Activated CD4-positive, alpha-beta T cell treated with anti-CD3 and anti-CD28 coated beads for 4 hours (primary cell): ENCODE measurements at places on chromosomes 7 and 10.
A peak's percentile ranks its signal among the peaks of the same experiment; 100 is the strongest.

- peak; percentile 40 for DNase-seq
These were observed 4.8 kb downstream of the ELOVL3 start for GRCh38 chr10:102230861-102231356.

- DNase-seq = no peak
These were observed 94.9 kb downstream of the CHST15 start for GRCh38 chr10:123998197-123999141.

GRCh38 chr10:11113156-11113555 lies 95.5 kb downstream of the CELF2 start:
- DNase-seq = peak; percentile 36

- DNase-seq = no peak
These were observed 4.2 kb downstream of the GLRX3 start for GRCh38 chr10:130140425-130140824.

DNA sequence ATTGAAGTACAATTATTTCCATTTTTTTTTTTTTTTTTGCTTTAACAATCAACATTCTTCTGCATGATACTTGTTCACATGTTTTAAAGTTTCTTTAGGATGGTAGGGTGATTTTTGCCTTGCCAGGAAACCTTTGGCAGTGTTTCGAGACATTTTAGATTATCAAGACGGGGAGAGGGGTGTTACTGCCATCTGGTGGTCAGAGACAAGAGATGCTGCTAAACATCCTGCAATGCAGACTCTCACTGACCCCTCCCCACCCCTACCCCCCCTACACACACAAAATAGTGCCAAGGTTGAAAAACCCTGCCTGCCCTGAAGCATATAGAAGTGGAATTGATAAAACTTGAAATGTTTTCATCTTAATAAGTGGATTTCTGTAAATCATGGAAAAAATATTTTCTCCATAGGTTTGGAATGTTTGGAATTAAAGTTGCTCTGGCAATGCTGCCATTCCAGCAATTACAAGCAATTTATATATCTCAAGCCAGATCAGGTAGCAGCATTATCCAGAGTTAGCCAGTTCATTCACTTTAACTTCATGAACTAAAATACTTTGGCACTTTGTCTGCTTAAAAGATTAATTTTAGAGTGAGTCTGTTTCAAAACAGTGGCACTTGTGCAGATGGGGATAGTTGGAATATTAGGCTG lies 62.1 kb downstream of the SDHAF3 start:
- peak; percentile 46 for DNase-seq

DNA sequence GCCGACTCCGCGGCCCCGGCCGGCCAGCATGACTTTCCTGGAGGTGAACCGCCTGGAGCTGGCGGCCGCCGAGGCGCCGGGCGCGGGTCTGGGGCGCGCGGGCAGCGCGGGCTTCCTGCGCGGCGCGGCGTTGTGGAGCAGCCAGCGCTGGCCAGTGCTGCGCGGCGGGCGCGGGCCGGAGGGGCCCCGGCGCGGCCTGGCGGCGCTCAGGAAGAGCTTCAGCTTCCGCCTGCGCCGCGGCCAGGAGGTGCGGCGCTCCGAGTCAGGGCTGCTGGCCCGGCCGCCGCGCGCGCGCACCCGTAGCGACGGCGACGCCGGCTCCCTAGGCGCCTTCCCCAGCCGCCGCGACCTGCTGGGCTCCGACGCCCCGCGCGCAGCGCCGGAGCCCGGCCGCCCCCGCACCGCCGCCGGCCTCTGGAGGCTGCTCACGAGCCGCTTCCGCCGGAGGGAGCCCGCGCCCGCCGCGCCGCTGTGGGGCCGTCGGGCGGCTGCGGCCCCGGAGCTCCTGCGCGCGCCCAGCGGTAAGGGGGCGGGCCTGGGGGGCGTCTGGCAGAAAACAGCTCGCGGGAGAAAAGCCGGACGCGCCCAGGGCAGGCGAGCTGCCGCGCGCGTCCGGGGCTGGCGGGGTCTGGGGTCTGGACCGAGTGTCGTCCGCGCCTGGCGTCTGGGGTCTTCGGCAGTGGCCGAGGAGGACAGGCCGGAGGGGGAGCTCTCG lies 29.0 kb downstream of the AGAP3 start:
- peak; percentile 31 for DNase-seq

DNA sequence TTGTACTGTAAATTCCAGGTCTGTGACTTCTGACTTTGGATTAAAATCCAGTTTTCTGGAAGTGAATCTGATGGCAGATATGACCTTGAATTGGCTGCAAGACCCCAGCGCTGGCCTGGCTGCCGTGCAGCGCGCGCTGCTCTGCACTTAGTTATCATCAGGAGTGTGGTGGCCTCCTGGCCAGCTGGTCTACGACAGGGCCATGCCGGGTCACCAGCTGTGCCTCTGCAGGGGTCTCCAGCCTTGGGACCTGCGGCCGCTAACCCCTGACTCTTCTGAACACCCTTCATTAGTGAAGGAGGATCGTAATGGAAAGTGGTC lies 190.7 kb upstream of the SH2B2 start:
- no peak for DNase-seq

GRCh38 chr7:21960922-21961321 lies 15.2 kb upstream of the CDCA7L start:
- DNase-seq = no peak

- no peak for DNase-seq
These were observed 22.6 kb upstream of the DDX50 start for GRCh38 chr10:68878496-68878895.

DNA sequence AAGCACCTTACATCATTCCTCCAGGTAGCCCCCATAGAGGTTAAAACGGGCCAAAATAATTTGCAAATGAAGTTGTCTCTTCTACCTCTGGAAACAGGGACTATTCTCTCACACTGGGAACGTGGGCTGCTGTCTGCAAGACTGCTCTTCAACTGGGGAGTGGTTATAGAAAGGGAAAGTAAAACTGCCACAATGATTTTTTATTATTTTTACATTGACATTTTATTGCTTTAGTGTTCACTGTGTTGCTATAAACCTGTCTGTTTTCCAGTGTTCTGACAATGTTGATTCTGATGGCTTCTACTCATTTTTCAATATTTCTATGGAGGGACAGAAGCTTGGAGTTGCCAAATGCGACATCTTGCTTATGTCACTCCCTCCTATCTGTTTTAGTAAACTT lies 115.1 kb upstream of the ANTXRL start:
- DNase-seq = no peak

GRCh38 chr10:63166742-63167258 lies 33.7 kb downstream of the NRBF2 start:
- peak; percentile 32 for DNase-seq

DNA sequence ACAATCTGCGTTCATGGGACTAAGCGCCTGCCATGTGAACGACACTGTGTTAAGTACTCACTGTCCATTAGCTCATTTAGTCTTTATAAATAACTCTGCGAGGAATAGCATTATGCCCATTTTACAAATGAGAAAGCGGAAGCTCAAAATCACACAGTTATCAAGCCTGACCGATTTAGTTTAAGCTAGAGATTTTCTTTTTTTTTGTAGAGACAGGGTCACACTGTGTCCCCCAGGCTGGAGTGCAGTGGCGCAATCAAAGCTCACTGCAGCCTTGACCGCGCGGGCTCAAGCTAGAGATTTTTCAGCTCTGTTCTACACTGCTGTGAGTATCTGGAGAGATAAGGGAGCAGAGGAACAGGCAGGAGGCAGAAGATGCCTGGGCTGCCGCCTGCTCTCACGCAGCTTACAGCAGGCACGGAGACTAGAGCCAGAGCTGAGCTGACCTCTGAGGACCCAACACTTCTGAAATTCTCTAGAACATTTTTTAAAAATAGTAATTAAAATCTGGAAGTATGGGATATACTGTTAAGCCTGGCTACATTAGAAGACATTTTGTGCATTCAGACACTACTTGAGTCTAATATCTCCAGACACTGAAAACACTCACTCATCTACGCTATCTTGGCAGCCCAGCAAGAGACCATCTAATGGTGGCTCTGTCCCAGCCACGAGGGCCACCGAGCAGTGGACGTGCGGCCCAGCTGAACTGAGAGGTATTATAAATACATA lies 38.7 kb downstream of the GNA12 start:
- DNase-seq = no peak

GRCh38 chr10:78721231-78721630 lies 347.5 kb upstream of the ZMIZ1 start:
- DNase-seq = no peak

DNA sequence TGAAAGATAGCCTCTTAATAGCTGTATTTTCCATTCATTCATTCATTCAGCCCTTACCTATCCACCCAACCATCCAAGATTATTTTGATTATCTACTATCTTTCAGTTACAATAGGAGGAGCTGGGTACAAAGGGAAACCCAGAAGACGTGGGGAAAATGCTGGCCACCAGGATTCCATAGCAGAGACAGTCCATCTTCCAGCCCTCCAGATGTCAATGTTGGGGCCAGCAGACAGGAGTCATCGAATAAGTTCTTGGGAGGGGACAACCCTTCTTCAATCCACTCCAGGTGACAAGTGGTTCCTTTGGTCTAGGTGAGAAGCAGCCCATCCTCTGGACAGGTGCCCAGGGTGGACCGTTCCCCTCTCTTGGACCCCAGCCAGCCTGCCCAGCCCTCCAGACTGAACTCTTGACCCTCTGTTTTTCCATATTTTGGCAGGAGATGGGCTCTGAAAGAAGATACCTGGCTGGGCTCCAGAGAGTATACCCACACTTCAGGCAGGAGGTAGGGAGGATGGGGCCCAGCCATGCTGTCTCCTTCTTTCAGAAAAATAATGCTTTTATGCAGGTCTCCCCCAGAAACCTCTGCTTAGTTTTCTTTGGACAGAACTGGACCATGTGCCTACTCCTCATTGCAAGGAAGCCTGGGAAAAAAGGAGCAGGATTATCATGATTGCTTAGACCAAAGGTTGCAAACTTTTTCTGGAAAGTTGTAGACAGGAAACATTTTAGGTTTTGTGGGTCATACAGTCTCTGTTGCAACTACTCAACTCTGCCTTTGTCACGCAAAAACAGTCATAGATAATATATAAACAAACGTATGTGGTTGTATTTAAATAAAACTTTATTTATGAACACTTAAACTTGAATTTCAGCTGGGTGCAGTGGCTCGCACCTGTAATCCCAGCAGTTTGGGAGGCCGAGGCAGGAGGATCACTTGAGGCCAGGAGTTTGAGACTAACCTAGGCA lies 95.5 kb upstream of the SMNDC1 start:
- DNase-seq = no peak

DNA sequence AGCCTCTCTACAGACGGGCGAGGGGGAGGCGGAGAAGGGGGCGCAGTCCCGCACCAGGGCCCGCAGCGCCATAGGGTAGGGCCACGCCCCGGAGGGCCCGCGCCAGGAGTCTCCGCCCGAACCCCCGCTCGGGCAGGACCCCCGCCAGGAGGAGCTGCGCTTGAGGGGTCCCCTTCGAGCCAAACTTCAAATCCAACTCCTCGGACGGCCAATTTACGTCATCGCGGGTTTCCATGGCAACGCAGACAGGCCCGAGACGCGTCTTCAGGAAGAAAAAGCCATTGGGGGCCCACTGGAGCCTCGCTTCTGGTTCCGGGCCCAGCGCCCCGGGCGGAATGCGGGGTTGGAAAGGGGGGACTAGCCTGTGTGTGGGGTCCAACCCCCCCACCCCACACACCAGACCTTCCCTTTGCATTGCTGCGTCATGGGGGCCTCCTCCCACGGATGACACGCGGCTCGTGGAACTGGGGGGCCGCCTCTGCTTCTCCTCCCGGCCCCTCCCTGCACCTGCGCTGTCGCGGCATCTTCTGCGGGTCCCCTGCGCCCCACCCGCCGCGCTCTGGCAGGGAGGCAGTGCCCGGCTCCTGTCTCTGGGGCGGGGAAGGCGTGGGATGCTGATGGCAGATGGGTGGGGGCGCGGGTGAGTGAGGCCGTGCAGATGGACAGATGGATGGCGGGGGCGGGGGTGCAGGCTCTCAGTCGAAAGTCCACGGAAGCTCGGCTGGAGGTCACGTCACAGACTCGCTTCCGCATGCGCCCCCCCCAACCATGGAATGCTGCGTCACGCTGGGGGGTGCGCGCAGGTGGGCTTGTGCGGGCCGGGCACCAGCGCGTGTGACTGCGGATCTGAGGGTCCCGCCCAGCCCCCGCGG lies 1.2 kb downstream of the CALY start:
- DNase-seq = peak; percentile 82

GRCh38 chr10:132361581-132362101 lies 29.6 kb downstream of the LRRC27 start:
- no peak for DNase-seq

GRCh38 chr10:114632869-114633715 lies 25.0 kb downstream of the ABLIM1 start:
- DNase-seq = no peak

- DNase-seq = no peak
These were observed 605.8 kb downstream of the PTPRN2 start for GRCh38 chr7:157981778-157982177.

- DNase-seq = no peak
These were observed 63.4 kb upstream of the LRRC4 start for GRCh38 chr7:128094686-128095085.

DNA sequence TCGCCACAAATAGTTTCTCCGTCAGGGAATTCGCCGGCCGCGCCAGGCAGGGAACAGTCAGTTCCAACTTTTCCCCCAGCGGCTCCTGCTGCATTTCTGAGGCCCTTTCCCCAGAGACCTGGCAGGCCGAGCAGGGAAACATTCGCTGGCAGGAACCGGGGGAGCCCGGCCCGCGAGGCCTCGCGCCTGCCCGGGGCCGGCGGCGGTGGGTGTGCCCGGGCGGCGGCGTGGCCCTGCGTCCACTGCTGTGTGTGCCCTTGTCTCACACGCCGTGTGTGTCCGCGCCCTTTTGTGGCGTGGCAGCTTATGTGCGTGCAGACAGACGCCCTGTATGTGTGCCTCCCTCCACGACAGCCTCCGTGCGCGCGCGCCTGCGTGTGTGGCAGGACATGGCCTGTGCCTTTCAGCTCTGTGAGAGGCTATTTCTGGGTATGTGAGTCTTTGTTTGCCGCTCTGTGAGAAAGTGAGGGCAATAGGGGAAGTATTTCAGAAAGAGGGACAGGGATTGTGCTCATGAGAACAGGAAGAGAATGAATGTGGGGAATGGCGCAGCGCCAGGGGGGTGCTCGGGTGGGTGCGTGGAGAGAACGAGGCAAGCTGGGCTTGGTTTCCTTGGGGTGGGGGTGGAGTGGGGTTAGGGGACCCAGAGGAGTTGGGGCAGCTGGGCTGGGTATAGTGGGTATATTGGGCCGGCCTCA lies 689 bp upstream of the SMARCD3 start:
- DNase-seq = no peak
